ENCODE measurements at places on chromosomes 11 and 22. TPM values are rescaled to one million over a fixed set of nuclear protein-coding genes. Genes with fewer than 3 reads are reported as not detected.
A peak's percentile ranks its signal among the peaks of the same experiment; 100 is the strongest.

The POU2AF2 gene
- polyA plus RNA-seq, result not detected

The CEP126 gene
- polyA plus RNA-seq, result 3.0 TPM

The PHLDA2 gene
- polyA plus RNA-seq, result not detected

The MS4A6E gene
- not detected for polyA plus RNA-seq

The RIMBP3C gene
- 0.32 TPM for polyA plus RNA-seq

The GSTT2B gene
- 13.7 TPM for polyA plus RNA-seq

The DUSP8 gene
- 11.8 TPM for polyA plus RNA-seq

The MRGPRF gene
- polyA plus RNA-seq, result 26.1 TPM

The CNGA4 gene
- not detected for polyA plus RNA-seq

The FLRT1 gene
- polyA plus RNA-seq, result 1.9 TPM

The MUC2 gene
- 0.11 TPM for polyA plus RNA-seq

The MISFA gene
- polyA plus RNA-seq, result 7.3 TPM

DNA sequence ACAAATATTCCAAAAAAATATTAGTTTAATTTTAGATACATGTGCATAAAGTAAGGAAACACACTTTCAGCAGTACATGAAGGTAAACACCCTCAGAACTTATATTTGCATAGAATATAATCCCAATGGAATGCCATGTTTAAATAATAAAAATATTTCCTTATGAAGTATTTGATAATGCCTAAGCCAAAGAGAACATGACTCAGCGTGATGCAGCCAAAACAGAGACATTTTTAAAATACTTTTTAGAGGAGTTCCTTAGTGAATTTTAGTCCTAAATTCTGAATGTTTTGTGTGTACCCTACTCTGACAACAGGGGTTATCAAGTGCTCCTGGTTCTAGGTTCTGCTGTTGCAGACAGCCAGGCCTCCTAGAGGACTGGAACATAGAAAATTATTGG lies 39.1 kb upstream of the POU2AF2 start:
- DNase-seq, result no peak

DNA sequence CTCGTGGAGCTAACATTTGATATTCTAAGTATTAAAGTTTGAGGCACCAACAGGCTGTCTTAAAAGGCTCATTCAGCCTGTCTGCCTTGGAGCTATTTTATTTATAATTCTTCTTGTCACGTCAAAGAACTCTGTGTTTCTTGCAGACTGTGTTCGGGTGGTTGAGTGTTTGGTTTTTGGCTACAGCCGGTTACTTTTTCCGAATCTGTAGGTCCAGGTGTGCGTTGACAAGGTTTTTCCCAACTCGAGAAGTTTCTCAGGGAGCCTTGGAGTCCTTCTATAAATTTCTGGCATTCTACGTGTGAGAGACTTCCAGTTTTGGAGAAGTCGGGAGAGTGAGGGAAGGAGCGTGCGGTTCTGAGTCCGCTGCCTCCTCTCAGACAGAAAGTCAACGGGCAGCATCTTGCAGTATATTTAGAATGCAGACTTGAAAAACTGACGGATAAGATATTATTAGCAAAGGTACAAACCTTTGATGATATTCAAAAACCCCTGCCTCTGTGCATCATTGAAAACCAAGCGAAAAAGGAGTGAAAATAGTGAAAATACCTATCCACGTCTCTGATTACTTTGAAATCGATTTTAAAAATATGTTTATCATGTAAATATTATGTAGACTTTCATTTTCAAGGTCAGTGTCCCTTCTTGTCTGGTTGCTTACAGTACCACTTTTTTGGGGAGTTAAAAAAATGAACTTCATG lies 85.2 kb upstream of the PPARA start:
- DNase-seq, result no peak

DNA sequence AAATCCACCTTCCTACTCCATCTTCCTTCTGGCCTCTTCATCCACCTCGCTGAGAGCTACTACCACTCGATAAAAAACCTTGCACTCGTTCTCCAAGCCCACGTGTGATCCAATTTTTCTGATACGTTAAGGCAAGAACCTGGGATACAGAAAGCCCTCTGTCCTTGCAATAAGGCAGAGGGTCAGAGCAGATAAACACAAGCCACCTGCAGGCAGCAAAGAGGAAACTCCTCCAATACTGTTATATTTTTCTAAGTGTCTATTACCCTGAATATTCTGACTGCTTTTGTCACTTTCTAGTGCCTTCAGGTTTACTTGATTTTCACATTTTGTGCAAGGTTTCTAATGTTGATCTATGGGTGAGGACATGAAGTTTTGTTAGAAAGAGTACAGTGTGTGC lies 26.6 kb downstream of the TRIM5 start:
- no peak for DNase-seq

DNA sequence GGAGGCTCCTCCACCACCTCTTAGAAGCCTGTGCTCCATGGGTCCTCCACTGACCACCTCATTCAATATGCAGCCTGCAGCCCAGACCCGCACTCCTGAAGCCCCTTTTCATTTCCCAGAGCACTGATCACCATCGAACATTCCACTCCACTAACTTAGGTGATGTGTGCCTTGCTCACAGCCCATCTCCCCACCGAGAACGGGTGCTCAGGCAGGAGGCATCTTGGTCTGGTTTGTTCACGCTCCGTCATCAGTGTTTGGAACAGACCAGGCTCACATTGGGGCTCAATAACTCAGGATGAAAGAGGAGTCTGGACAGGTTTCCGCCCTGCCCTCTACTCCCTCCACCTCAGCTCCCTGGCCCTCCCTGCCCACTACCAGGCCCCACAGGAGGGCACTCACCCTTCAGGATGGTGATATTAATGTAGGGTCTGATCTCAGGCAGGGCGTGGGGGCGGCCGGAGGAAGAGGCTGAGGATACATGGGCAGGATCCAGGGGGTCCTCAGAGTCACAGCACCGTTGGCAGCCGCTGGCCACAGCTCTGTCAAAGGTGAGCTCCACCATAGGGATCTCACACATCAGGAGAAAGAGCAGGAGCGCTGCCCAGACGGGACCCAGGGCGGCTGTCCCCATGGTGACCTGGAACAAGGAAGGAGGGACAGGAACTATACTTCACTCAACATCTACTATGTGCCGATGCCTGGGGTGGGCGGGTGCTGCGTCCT lies 3.1 kb downstream of the C1QTNF6 start:
- DNase-seq, result no peak

DNA sequence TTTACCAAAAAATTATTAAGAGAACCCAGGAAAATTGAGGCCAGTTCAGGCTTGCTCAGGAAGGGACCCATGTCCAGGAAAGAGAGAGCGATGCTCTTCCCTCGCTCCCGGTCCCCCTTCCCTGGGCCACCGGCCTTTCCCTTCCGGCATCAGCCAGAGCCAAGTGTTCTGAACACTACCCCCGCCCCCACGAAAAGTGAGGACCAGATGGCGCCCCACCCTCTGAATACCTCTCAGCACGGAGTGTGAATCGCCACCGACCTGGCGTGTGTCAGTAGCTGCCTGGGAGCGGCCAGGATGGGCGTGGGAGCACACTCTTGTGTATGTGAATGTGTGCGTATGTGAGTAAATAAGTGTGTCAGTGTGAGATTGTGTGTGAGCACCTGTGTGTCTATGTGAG lies 20.2 kb downstream of the RPS6KA4 start:
- no peak for DNase-seq

GRCh38 chr11:44804449-44805437 lies 78.0 kb downstream of the TSPAN18 start:
- DNase-seq, result peak; percentile 65

- no peak for DNase-seq
These were observed 16.8 kb upstream of the MSANTD2 start for GRCh38 chr11:124817036-124817435.

GRCh38 chr11:19403196-19403895 lies 162.6 kb upstream of the E2F8 start:
- DNase-seq, result no peak

DNA sequence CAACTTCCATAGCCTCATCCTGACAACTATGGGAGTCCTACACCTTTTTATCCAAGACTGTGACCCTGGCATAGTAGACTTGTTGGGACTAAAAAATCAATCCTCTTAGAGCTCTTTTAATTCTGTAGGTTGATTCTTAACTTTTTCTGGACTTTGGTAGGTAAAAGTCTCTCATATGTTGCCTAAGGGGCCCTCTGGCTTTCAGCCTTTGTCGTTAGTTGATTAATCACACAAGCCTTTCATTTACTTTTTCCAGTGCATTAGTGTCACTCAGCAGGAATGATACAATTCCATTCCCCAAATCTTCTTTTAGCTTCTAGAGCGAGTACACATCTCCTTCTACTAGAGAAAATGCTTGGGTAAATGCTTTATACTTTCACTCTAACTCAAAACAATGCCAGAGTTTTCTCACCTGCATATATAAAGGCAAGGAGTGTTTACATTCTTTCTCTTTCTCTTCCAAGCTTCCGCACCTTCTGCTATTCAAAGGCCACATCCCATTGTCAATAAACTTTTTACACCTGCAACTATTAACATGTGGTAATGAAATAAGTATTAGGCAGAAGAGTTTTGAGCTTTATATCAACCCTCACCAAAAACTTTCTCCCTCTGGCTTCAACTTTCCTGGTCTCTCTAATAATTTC lies 516.6 kb downstream of the FAM181B start:
- DNase-seq, result no peak

DNA sequence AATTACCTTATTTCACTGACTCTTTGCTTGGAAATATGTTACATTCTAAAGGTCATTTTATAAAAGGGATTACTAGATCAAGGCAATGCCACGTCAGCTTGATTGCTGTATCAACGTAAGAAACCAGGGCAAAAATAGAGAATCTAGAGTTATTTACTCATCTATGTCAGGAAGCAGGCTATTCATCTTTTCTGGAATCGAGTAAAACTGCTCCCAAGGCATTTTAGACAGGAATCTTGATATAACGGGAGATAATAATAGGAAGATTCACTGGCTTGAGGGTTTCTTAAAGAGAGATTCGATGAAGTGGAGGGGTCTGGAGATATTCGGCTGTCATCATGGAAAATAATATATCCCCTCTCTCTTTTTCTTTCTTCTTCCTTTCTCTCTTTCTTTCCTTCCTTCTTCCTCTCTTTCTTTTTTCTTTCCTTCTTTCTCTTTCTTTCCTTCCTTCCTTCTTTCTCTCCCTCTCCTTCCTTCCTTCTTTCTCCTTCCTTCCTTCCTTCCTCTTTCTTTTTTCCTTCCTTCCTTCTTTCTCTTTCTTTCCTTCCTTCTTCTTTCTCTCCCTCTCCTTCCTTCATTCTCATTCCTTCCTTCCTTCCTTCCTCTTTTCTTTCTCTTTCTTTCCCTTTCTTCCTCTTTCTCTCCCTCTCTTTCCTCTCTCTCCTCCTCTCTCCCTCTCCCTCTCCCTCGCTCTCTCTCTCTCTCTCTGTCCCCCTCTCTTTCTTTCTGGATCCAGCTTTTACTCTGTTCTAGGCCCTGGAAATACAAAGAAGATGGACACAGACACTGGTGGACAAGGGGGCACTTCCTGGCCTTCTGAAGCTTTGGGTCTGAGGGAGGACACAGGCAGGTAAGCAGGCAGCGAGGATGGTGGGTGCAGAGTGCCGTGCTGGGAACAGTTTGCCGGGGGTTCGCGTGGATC lies 18.1 kb upstream of the RASD2 start:
- no peak for DNase-seq

DNA sequence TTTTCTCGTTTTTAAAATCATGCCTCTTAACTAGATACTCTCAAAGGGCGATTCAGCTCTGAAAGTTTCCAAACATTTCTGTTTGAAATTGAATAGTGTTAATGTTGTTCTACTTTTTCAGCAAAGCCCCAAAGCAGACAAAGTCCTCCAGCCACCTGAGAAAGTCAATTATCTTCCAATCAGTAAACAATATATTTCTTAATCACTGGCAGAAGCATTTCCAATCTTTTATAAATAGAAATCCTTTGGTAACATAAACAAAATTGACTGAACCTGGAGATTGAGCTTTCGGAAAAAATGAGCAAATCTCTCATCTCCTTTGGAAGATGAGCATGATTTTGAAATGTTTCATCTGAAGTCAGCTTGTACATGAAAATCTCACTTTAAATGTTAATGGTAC lies 84.4 kb upstream of the FIBIN start:
- peak; percentile 66 for DNase-seq

DNA sequence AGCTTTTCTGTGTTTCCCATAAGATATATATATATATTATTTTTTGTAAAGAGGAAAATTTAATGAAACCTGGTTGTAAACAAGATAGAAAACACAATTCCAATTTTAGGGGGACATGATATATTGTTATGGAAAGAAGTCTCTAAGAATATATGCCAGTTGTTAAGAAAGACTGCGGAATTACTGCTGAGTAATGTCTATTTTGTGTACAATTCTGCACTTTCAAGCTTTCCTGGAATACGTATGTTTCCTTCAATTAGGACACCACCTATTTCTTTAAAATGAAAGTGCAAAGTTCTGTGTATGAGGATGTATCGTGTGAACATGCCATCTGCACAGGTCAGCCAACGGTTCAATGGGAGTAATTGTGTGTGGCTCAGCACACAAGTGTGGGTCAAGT lies 760.2 kb downstream of the BRD1 start:
- no peak for DNase-seq

DNA sequence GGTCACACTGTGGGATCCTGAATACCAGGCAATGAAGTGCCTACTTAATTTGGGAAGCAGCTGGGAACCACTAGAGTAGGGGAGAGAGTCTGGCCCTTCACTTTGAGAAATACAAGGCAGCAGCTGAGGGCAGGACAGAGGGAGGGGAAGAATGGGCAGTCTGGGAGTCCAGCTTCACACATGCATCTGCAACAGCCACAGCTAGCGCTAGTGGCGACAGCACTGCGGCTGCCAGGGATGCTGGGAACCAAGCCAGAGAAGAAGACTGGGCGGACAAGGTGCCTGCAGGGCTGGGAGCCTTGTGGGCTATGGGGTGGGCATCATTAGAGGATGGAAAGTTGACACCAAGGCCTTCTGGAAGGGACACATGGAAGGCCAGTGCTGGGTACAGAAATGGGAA lies 15.8 kb downstream of the SCUBE2 start:
- DNase-seq, result no peak

GRCh38 chr22:26892166-26893041 lies 235.0 kb downstream of the MIAT start:
- DNase-seq, result no peak

- peak; percentile 16 for DNase-seq
These were observed 168.8 kb downstream of the RCN1 start for GRCh38 chr11:32259641-32260081.

DNA sequence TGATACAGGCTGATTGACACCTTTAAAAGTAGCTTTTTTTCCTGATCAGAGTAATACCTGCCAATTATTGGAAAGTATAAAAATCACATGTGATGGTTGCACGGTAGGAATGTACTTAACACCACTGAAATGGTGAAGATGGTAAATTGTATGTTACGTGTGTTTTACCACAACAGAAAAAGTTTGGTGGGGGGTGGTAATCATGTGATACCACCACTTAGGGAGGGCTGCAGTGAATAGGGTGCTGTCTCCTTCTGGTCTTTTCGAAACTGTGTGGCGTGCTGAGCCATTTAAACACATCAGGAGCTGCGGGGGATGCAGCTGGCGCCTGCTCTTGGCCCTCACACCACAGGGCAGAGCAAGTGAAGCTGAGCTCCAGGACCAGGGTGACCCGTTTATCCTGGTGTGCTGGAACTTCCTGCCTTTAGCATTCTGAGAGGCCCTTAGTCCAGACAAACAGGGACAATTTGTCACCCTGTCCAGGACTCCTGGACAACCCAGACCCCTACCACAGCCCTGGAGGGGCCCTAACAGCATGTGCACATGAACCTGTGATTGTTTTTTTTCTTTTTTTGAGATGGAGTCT lies 2.6 kb downstream of the SYNGR1 start:
- DNase-seq, result no peak

GRCh38 chr22:33385611-33386010 lies 327.4 kb upstream of the SYN3 start:
- no peak for DNase-seq

- DNase-seq, result no peak
These were observed 236.8 kb upstream of the NCAM1 start for GRCh38 chr11:112724496-112724790.

- DNase-seq, result no peak
These were observed 92.6 kb downstream of the ENTHD1 start for GRCh38 chr22:39800790-39801520.

- DNase-seq, result no peak
These were observed 25.1 kb downstream of the RTN4RL2 start for GRCh38 chr11:57485217-57485990.
